Right cardiac atrium (tissue), 5 donors: ENCODE measurements at places on chromosomes 3 and 15. TPM values are rescaled to one million over a fixed set of nuclear protein-coding genes. Genes with fewer than 3 reads are reported as not detected.

POU1F1 gene
- not detected for total RNA-seq

DNA sequence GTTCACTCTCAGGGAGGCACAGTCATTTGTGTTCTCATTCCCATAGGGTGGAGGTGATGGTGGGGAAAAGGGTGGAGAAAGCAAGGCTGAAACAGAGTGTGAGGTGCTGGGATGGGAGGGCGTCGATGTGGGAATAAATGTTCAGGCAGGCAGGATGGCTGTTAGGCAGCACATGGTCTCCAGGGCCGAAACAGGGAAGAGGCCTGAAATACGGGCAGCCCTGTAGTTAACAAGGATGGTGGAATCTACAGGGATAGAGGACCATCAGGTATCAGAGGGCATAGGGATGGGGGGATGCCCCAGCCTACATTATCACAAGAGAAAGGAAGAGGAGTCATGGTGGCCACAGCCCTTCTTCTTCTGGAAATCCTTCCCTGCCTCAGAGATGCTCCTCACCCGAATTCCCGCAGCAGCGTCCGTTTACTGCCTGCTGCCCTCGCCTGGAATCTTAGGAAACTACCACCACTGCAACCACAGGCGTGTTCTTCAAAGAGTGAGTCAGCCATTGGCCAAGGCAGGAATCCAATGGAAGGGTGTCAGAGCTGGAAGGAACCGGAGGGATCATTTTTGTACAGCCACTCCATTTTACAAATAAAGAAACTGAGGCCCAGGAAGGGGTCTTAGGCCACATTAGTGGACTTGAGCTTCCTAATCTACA is 49.7 kb upstream of the POMGNT2 start:
- DNase-seq: peak; percentile 83

TTLL13 gene
- not detected for total RNA-seq

RAB7A gene
- total RNA-seq: 242 TPM

GRCh38 chr3:185187391-185187790 is 34.5 kb upstream of the C3orf70 start:
- no peak for DNase-seq

CD86 gene
- 5.4 TPM for total RNA-seq

GRCh38 chr15:62365795-62366442 is 200.8 kb upstream of the C2CD4B start:
- no peak for DNase-seq

PLAAT1 gene
- total RNA-seq: 14.3 TPM

GPR156 gene
- total RNA-seq: 0.08 TPM

- no peak for DNase-seq
Measured at GRCh38 chr3:4734454-4734853, 241.3 kb downstream of the ITPR1 start.

DNA sequence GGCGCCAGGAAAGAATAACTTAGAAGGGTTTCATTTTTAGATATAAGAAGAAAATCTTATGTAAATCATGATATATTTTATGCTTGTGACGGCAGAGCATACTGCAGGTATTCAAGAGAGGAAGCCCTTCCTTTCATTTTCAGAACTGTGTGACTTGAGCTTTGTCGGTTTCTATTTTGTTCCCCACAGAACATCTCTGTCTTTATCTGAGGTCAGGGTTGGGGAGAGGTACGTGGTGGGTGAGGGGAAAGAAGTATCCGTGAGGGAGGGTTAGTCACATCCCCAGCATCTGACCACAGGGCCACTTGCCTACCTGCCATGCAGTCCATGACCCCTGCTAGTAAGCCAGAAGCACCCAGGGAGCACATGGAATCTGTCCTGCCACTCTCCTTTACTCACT is 126.5 kb downstream of the DGKG start:
- DNase-seq: no peak

CYP1A2 gene
- total RNA-seq: not detected

KNG1 gene
- total RNA-seq: 0.37 TPM

GRCh38 chr15:60351066-60351465 is 46.7 kb downstream of the ANXA2 start:
- no peak for DNase-seq

GRCh38 chr3:194745422-194746184 is 59.9 kb downstream of the FAM43A start:
- no peak for DNase-seq
